ENCODE measurements at places on chromosomes 3 and 15.

- no peak for DNase-seq
Observed at GRCh38 chr3:123085932-123086627, 19.3 kb downstream of the PDIA5 start.

- no peak for DNase-seq
Observed at GRCh38 chr3:115341208-115341607, 194.1 kb upstream of the ZBTB20 start.

- DNase-seq, result no peak
Observed at GRCh38 chr3:61657689-61658088, 96.3 kb downstream of the PTPRG start.

- no peak for DNase-seq
Observed at GRCh38 chr15:88613074-88613944, 7.8 kb upstream of the AEN start.

DNA sequence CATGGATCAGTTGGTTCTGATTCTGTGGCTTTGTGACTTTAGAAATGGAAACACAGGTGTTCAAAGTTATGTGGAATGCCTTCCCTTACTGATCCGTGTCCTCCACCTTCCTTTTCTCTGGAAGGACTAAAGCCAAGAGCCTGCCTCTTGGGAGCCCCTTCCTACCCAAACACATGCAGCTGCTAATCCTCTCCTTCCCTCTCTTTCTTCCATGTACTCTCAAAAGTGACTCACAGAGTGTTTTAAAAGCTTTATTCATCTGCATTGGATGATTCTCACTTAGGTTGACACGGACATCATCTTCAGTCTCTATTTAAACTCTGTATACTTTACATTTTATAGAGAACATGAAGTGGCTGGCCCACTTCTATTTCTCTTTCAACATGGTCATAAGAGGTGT is 856.5 kb upstream of the ARPP21 start:
- no peak for DNase-seq

GRCh38 chr3:46214751-46215352 is 6.7 kb upstream of the CCR1 start:
- DNase-seq, result no peak
